NAMALWA (cell line): ENCODE measurements at places on chromosomes 1 and 21.

- no peak for DNase-seq
Observed at GRCh38 chr1:11598461-11598860, 55.8 kb downstream of the FBXO2 start.

DNA sequence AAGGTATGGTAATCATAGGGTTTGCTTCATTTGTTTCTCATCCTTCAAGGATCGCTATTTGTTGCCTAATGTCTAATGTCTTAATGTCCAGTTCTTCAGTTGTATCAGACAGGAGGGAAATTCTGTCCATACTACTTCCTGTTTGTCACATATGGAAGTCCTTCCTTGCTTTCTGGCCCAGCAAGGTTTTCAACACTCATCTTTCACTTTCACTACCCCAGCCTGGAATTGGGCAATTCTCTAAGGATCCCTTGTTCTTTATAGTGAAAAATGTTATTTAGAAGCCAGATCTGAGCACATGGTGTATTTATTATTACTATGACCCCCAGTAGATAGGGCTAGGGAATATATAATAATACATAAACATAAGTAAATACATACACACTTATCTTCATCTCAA is 50.6 kb upstream of the SLC35A3 start:
- DNase-seq: no peak

DNA sequence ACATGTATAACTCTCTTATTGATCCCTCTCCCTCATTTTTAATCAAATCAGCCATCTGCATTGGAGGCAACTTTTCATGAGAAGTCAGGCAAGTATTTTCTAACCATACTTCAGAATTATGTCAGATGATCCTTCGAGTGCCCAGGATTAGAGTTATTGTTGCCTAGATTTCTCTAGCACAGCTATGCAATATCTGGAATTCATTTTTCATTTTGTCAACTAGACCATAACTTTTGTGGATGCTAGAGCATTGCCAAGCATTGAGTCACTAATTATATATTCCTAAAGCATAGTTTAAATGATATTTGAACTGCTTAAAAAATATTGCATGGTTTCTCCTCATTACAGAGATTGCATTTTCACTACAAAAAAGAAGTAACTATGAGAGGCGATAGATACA is 21.2 kb downstream of the HFM1 start:
- no peak for DNase-seq

GRCh38 chr1:64215576-64215975 is 12.2 kb downstream of the UBE2U start:
- DNase-seq: no peak

GRCh38 chr1:178727014-178727895 is 2.2 kb downstream of the RALGPS2 start:
- peak; percentile 73 for DNase-seq

- no peak for DNase-seq
Observed at GRCh38 chr1:195332102-195332501, 1276.1 kb downstream of the KCNT2 start.

GRCh38 chr1:19007491-19008441 is 51.3 kb upstream of the IFFO2 start:
- DNase-seq: no peak

- DNase-seq: no peak
Observed at GRCh38 chr1:185696422-185697150, 37.6 kb upstream of the HMCN1 start.

GRCh38 chr1:155909894-155910293 is 1.3 kb downstream of the RIT1 start:
- peak; percentile 44 for DNase-seq

DNA sequence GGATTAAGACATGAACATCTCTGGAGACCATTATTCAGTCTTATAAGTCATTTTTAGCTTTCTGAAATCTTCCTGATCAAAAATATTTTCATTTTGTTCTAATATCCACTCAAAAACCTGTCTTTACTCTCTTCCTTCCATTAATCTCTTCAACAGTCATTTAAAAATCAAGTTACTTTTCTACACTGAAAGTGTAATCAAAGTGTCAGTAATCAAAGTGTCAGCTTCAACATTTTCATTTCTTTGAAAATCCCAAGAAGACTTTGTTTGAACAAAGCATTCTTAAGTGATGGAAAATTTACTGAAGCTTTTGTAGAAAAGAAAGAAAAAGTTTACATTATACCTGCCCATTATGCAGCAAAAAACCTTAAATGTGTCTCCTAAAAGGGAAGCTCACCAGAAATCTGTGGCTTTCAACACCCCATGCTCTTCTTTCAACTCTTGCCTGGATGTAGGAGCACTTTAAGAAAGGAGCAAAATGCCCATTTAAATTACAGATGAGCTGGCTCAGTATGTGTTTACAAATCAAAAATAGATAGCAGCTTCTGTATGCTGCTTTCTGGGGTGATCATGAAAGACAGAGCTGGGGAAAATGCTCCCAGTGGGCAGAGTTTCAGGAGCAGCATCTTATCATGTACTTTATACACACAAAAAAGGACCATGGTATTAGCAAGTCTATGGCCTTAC is 260.8 kb upstream of the NCAM2 start:
- no peak for DNase-seq

- DNase-seq: no peak
Observed at GRCh38 chr1:110240476-110241210, 30.5 kb downstream of the KCNC4 start.

- no peak for DNase-seq
Observed at GRCh38 chr1:89545264-89546038, 20.8 kb downstream of the LRRC8B start.

DNA sequence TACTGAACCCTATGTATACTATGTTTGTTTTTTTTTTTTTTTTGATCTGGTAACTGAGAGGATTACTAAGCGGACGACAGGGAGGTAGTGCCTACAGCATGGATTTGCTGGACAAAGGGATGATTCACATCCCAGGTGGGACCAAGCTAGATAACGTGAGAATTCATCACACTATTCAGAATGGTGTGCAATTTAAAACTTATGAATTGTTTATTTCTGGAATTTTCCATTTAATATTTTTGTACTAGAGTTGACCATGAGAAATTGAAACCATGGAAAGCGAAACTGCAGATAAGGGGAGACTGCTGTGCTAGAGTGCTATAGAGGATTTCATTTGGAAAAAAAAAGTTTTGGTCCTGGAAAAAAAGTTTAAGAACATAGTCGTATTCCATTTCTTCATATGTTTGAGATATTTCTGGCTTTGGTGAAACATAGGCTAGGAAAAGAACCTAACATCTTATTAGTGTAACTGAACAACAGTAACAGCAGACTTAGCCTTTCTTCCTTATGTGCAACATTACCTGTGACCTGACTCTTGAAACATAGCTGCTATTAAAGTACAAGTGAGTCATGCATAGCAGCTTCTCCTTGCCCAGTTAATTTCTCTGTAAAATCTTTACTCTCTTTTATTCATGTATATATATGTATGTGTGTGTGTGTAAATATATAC is 202.5 kb downstream of the FGGY start:
- DNase-seq: no peak

DNA sequence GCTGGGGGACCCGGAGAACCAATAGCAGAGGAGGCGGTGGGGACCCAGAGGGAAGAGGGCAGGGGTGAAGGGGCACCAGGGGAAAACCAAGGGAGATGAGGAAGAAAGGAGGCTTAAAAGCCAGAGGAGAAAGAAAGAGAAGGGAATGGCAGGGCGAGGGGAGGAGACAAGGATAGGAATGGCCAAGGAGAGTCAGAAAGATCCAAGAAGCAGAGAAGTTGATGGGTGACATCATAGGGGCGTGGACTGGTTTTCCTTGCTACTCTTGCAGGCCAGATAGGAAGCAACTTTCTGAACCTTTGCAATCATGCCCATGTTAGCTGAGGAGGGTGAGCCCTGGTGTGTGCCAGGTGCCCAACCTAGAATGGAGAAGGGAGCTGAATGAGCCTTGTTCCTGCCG is 5.4 kb downstream of the NPR1 start:
- DNase-seq: no peak

- DNase-seq: no peak
Observed at GRCh38 chr1:210709701-210710100, 381.0 kb downstream of the HHAT start.

DNA sequence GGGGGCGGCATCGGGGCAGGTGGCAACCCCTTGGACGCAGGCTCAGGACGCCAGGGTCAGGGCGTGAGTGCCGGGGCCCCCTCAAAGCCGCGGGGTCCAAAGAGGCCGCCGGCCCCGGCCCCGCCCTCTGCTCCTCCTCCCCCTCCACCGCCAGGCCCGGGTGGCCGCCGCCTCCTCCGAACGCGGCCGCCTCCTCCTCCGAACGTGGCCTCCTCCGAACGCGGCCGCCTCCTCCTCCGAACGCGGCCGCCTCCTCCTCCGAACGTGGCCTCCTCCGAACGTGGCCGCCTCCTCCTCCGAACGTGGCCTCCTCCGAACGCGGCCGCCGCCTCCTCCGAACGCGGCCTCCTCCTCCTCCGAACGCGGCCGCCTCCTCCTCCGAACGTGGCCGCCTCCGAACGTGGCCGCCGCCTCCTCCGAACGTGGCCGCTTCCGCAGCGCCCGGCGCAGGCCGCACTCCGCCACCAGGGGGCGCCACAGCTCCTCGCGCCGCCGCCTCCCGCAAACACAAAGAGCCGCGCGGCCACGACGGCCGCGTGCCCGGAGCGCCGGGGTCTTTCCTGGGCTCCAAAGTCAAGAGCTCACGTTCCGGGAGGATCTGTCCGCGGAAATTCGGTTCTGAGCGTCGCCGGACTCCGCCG is 19.3 kb upstream of the SAMD11 start:
- DNase-seq: peak; percentile 82

DNA sequence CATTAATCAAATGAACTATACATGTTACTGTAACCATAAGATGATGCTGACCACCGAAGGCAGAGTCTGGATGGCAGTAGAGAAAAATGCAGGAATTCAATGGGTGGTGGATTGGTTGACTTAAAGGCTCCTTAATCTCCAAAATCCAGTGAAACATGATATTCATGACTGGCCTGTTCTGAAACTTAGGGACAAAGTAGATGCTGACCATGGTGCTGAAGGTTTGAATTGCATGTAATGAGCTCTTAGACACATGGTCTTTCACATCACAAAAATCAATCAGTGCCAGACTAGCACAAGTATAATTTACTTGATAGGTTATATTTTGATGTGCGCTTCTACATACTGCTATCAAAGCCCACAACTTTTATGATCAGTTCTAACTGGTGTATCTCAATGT is 30.9 kb upstream of the NTMT2 start:
- DNase-seq: no peak

DNA sequence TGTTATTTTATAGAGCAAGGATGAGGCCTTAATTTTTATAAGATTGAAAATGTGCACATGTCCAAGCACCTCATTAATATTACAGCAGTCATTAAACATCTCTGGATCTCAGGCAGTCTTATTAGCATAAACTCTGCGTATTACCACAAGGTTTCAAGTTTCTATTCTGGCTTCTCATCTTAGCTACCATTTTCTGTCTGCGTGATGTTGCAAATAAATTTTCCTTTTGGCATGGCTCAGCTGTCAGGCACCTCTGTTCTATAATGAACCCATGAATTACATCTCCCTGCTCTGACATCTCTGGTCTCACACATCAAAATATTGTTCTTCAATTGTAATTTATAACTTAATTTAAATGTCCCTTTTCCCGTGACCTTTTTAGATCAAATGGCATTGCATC is 156.5 kb downstream of the SLC45A1 start:
- no peak for DNase-seq

GRCh38 chr1:49331066-49331852 is 554.6 kb upstream of the BEND5 start:
- DNase-seq: no peak

DNA sequence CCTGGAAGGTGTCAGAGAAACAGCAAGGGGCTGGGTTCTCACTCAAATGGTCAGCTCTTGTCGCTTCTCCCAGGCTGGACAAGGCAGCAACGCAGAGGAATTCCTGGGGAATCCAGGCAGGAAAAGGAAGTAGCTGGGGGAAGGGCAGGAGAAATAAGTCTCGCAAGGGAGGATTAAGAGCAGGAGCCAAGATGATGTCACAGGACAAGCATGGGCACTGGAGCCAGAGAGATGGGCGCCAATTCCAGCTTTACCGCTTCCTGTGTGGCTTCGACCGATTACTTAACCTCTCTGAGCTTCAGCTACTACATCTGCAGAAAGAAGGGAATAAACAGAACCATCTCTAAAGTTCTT is 70.5 kb downstream of the SSBP3 start:
- no peak for DNase-seq

DNA sequence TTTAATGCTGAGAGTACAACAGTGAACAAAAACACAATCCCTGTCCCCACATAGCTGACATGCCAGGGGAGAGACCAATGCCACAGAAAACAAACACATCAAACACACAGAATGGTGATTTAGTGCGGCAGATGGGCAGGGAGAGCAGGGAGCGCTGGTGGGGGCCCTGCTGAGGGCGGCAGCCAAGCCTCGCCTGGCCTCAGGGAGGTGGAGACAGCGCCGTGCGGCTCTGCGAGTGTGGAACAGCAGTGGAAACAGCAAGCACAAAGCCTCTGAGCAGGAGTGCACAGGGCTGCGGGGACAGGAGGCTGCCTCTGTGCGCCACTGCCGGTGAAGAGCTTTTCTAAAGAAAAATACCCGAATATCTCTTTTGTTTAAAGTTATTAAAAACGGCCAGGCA is 17.0 kb downstream of the MCM3AP start:
- no peak for DNase-seq

DNA sequence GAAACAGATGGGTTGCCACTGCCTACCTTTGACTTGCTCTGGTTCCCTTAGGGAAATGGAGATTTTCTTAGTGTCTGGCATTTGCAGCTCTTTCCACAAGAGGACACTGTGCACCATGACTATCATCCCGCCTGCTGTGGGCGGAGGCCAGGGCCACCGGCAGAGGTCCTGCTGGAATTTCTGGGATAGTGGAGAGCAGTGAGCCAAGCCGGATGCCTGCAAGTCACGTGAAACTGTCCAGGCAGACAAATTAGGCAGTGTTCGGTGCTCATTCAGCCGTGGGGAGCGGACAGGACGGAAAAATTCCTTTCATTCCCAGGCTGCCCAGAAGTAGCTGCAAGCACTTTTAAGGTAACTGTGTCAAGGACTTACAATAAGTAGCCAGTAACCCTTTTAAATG is 43.4 kb downstream of the IGSF5 start:
- DNase-seq: no peak

GRCh38 chr1:53658489-53659230 is 80.3 kb downstream of the GLIS1 start:
- no peak for DNase-seq

GRCh38 chr21:37207441-37208009 is 59.6 kb downstream of the VPS26C start:
- no peak for DNase-seq

DNA sequence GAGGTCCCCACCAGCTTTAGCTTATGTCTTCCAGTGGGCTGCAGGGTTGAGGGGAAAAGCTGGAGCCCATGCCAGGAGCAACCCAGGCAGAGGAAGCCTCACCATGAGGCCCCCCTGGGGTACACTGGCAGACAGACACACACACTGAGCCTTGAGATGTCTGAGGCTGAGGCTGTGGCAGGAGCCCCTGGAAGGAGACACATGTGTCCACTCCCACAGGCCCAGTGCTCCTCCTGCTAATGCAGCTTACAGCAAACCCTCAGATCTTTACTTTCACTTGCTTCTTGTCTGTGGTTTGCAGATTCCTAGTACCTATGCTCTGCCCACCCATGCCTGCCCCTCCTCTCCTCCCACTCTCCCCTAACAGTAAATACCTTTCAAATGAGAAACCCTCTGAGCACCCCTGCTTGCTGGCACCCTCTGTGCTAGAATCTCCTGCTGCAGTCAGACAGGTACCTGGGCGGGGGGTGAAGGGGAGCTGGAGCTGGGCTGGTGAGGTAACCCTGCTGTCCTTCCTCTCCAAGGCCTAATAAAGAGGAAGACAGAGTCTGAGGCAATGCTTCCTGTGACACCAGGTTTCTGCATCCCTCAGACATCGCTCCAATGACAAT is 63.4 kb upstream of the NEK2 start:
- DNase-seq: no peak

GRCh38 chr1:86779308-86780191 is 75.2 kb downstream of the SH3GLB1 start:
- no peak for DNase-seq
